ENCODE measurements at places on chromosomes 16 and 17.

GRCh38 chr17:80284631-80285030 is 24.0 kb downstream of the RNF213 start:
- DNase-seq, result no peak

GRCh38 chr17:32279891-32280716 is 14.5 kb downstream of the RHBDL3 start:
- DNase-seq, result no peak

DNA sequence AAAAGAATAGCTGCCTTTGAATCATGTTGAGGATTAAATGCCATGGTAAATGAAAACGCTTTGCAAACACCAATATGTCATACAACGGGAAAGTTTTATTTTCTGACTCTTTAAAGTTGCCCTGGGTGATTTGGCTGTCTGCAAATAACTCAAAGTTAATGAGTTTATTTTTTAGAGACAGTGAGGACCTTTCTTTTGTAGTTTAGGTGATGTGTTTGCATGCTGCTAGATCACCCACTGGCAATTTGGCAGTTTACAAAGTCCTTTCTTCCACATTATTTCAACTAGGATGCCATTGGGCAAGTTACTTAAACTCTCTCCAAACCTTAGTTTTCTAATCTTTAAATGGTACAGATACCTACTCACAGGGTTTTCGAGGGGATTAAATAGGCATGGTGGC is 37.8 kb downstream of the GDE1 start:
- no peak for DNase-seq

DNA sequence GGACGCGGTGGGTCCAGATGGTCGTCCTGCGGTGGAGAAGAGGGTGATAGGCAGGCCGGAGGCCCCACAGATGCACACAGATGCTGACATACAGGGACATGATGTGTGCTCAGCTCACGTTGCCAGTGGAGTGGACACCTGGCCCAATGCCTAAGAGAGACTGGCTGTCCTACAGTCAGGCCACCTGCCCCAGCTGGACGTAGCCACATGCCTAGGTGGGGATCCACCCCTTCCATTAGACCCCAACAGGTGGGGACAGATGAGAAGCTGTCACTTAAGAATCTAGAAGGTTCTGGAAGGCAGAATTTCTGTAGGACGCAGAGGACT is 117.6 kb upstream of the ZNF750 start:
- DNase-seq, result no peak

DNA sequence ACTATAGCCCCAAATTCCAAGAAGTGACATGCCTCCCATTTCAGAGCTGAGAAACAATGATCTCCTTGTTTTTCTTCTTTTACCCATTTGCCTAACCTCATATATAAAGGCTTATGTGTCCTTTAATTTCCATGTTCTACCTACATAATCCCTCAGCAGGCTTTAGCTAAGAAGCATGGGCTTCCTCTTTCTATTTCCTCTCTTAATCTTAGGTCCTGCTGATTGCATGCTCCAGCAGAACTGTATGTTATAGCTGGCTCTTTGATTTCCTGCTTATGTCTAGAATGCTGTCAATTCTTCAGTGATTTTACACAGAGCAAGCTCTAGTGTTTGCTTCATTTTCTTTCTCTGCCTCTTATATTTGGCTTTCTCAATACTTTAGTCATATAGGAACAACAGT is 151.7 kb upstream of the COX10 start:
- no peak for DNase-seq

DNA sequence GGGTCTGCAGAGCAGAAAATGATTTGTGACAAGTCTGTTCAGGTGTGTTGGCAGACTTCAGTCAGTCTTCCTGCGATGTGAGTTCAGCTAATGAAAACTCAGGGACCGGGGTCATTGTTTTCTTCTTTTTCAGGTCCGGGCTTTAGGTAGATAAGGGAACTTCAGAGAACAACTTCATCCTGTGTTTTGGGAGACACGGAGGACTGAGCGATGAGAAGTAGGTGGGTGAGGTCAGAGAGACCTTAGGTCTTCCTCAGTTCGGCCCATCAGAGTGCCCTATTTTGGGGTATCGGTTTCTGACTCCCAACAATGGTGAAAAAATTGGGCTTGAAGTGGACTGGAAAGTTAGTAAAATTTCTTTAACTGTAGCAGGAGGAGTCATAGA is 88.9 kb upstream of the ATF7IP2 start:
- no peak for DNase-seq

DNA sequence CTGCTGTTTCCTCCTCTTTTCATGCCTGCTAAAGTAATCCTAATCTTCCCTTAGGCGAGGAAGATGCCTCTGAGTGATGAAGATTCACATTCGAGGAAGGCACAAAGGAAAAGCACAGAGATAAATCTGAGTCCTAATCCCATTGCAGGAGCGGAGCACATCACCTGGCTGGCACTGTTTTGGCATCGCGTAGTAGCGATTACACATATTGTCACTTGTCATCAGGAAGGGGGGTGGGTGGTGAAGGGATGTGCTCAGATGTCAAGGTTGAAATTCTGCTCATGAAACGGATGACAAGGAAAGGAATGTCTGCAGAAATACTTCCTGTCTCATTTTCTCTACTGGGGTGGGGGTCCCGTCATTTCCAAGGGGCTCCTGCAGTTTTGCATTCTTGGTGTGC is 363.1 kb upstream of the EEF2KMT start:
- no peak for DNase-seq

DNA sequence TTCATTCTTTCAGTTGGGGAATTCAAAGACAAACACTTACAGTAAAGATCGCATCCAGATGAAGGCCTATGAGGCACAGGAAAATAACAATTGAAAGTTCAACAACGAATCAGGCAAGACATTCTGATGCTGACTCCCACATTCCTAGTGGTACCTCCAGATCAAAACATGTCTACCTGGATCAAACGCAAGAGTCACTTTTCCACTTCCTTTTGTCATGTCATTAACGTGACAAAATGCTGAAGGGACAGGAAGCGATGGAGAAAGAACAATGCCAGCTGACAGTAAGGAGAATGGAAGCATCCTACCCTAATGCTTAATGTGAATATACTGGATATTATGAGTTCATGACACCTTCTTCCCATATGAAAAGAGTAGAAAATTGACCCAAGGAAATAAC is 365.4 kb upstream of the CDH11 start:
- no peak for DNase-seq

DNA sequence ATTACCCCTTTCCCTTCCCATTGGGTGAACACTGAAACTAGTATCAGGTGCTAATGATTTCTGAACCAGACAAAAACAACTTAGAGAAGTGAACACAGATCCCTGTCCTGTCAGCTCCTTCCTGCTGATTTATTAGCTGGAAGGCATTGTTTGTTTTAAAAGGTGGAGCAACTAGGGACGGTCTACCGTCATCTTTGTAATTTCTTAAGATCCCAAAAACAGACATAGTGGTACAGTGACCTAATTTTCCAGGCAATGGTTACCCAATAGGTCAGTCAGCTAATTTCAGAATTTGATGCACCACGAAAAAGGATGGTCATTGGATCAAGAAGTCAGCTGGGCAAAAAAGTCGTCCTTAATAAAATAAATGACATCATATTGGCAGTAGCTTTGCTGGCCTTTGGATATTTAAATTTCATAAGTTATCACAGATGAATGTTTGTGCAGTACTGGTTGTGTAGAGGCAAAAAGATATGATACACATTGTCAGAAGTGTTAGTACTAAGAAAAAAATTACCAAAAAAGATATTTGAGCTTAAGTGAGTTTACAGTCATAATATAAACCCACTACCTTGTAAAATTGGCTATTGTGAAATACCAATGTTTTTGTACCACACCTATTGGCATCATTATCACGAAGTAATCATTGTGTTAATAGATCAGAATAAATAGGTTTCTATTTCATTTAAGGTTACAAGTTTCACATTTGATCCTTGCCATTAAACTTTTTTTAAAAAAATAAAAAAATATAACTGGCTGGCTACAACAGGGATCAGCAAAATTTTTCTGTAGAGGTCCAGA is 27.2 kb upstream of the KCNJ16 start:
- DNase-seq, result no peak

- DNase-seq, result no peak
Measured at GRCh38 chr16:11624205-11624604, 37.5 kb upstream of the LITAF start.

GRCh38 chr16:87046235-87046634 is 271.0 kb downstream of the C16orf95 start:
- no peak for DNase-seq

DNA sequence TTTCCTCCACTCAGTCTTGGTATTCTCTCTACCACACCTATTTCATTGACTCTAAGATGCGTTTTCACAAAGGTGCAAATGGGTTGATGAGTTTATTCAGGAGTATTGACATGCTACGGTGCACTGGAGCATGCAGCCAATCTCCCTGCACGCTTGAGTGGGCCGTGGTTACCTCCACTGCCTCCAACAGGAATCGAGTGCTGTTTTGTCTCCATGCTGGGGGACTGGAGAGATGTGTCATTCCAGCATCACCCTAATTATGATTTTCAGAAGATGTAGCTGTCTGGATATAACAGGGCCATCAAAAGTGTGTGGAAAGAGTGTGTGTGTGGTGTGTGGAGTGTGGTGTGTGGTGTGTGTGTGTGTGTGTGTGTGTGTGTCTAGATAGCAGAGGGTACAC is 351.6 kb upstream of the ZFHX3 start:
- DNase-seq, result no peak

DNA sequence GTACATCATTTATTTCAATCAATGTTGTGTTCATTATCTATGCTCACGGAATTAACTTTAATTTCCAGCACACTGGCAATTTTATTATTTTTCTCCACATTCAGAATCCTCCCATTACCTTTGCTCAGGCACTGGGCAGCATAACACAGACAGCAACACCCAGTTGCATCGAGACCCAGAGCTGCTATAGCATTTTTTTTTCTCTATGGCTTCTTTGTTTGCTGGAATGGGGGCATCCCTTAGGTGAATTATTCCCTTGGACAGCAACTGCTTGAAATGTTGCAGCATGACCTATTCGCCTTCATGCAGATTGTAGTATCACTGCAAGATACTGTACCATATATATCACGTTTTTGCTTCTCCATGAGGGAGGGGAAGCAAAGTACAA is 88.8 kb downstream of the CHD9NB start:
- no peak for DNase-seq

Measured in activated CD4-positive, CD25-positive, alpha-beta regulatory T cell (primary cell).